ENCODE measurements at places on chromosomes 7 and 10.

DNA sequence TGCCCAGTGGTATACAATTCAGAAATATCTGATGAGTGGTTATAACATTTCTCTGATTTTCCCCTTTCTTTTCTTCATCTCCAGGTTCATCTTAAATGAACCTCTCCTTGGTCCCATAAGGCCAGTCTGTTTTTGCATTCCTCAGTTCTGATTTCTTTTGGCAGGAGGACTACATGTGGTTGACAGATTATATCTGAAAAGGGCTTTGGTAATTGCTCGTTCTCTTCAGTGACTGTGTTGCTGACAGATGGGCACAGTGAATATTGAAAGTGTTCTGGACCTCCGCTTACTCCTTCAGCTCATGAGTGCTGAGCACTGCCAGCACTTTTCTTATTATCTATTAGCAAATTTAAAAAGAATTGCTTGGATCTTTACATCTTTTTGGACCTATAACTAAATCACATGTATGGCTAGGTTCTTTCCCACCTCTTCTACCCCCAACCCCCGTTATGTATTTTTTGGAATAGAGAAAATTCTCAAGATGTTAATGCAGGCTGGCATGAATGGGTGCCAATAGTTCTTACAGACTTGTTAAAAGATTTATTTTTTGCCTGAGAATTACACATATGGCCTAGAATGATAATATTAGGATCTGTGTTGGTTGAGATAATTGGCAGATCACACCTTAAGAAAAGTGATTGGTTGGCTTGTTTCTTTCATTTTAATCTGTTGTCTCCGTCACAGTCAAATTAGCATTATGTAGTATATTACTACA, 323.0 kb downstream of the EXOC4 start:
- DNase-seq: no peak

DNA sequence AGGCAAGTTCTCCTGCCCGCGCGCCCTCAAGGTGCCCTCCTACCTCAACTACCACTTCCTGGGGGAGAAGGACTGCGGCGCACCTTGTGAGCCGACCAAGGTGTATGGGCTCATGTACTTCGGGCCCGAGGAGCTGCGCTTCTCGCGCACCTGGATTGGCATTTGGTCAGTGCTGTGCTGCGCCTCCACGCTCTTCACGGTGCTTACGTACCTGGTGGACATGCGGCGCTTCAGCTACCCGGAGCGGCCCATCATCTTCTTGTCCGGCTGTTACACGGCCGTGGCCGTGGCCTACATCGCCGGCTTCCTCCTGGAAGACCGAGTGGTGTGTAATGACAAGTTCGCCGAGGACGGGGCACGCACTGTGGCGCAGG, 1.4 kb downstream of the FZD1 start:
- no peak for DNase-seq

GRCh38 chr7:121505540-121506182, 109.6 kb upstream of the FAM3C start:
- DNase-seq: no peak

GRCh38 chr10:5961405-5962100, 15.8 kb downstream of the IL15RA start:
- no peak for DNase-seq

DNA sequence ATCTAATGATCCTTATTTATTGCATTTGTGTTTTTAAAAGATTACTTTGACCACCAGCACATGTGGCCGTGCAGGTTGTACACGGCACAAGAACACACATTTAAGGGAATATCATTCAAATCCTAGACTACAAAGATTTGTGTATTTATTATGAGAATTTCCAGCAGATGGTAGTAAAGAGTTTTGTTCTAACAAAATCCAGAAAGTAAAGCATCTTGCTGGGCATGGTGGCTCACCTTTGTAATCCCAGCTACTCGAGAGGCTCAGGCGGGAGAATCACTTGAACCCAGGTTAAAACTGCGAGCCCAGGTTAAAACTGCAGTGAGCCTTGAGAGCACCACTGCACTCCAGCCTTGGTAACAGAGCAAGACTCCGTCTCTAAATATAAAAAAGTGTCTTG, 31.5 kb downstream of the MACROH2A2 start:
- no peak for DNase-seq

DNA sequence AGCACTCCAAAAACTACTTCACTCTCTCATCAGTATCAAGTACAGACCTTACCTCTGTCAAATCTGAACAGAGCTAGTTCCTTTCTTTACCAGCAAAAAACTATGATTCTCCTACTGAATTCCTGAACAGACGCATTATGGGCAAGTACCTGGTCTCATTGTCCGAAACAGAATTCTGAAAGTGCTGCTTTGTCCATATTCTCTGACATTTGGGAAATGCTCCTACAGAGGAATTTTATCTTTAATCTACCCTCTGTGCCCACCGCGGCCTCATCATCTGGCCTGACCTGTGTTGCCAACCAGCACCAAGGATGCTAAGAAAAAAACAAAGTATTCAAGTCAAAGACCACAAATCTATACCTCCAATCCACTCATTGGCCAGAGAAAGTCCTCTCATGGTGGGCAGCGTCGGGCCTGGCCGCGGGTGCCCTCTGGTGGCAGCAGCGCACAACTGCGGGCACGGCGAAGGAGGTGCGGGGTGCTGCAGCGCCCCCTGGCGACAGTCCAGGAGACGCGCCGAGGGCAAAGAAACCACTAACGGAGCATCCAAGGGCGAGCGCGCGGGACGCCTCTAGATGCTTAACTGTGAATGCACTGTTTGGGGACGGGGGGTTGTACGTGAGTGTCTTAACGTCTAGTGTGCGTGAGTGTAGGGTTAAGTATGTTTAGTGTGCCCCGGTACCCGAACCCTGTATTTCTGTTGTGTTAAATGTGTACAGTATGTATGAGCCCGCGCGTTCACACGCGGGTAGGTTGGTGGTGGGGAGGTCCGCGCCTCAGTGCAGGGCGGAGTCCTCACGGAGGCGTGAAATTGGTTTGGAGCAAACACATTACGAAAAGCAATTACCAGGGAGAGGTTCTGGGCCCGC, 5.0 kb upstream of the GBX1 start:
- no peak for DNase-seq

- no peak for DNase-seq
These were observed 124.4 kb upstream of the TCERG1L start for GRCh38 chr10:131435760-131436457.

- DNase-seq: no peak
These were observed 99.6 kb upstream of the LYZL1 start for GRCh38 chr10:29189256-29189655.

Data from NCI-H187 treated with DMSO at 0.1 percent for 48 hours (cell line).